ENCODE measurements at places on chromosomes 3 and 15. TPM values are rescaled to one million over a fixed set of nuclear protein-coding genes. Genes with fewer than 3 reads are reported as not detected.
A peak's percentile ranks its signal among the peaks of the same experiment; 100 is the strongest.

RTP4 gene
- total RNA-seq, result 65.3 TPM

DNA sequence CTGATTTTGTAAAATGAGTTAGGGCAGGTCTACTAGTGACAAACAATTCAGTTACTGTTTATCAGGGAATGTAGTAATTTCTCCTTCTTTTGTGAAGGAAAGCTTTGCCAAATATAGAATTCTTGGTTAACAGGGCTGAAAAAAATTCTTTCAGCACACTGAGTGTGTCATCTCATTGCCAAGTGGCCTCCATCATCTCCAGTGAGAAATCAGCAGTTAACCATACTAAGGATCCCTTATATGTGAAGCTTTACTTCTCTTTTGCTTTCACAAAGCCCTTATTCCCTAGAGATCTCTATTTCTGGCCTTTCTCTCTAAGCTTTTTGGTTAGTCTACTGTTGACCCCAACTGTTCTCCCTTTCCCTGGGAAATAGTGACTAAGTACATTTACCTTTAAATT lies 269.1 kb downstream of the SCAPER start:
- DNase-seq, result no peak

DNA sequence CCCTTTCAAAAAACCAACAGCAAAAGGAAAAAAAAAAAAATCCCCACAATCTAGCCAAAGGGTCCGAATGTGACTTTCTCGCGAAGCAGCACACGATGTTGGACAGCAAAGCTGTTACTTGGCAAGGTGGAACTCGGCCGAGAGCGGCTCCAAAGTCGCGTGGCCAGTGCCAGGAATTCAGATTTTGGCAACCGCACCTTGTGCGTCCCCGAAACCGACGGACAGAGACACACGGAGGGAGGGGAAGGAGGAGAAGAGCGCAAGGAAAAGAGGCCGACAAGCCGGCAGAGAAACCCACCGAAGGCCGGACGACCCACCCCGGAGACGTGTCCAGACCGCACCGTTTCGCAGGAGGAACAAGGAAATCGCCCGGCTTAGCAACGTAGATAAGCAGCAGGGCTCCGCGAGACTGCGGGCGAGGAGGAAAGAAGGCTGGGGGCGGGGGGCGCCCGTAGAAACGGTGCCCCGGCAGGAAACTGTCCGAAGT lies 517.3 kb downstream of the MECOM start:
- DNase-seq, result peak; percentile 73

DNA sequence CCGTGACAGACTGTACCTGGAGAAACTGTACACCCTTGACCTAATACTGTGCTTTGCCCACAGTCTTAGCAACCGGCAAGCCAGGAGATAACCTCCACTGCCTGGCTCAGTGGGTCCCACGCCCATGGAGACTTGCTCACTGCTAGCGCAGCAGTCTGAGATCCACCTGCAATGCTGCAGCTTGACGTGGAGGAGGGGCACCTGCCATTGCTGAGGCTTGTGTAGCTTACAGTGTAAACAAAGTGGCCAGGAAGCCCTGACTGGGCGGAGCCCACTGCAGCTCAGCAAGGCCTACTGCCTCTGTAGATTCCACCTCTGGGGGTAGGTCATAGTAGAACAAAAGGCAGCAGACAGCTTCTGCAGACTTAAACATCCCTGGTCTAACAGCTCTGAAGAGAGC lies 189.3 kb downstream of the EDEM1 start:
- DNase-seq, result peak; percentile 82

DNA sequence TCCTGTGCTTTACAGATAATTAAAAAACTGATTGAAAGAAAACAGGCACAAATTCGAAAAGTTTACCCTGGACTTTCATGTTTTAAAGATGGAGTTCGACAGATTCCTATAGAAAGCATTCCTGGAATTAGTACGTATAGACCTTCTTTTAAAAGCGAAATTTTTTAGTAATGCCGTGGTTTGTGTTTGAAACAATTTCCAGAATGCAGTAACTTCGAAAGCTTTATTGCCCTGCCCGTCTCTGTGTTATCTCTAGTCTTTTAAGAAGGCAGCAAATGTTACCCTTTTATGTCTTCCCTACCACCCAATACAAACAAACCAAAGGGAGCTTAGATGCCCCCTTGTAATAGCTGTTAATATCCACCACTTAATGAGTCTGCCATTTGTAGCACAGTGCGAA lies 39.7 kb downstream of the SGO1 start:
- no peak for DNase-seq

UROC1 gene
- total RNA-seq, result not detected

All from stomach (tissue), 19 donors.